Peyer's patch (tissue), 4 donors: ENCODE measurements at places on chromosomes 3 and 15. TPM values are rescaled to one million over a fixed set of nuclear protein-coding genes. Genes with fewer than 3 reads are reported as not detected.

EPHB3 gene
- total RNA-seq: 20.3 TPM

DNA sequence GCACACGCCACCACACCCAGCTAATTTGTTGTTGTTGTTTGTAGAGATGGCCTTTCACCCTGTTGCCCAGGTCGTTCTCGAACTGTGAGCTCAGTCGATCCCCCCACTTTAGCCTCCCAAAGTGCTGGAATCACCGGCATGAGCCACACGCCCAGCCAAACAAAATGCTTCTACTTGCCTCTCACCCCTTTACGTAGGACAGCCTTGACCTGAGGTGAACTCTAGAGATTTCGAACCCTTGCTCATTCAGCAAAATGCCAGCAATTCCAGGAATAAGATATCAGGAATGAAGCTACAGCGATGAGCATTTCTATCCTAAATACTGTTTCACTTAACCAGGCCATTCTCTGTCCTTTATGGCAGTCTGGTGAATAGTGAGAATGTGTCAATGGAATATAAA lies 135.0 kb downstream of the LRRK1 start:
- DNase-seq: no peak

CCDC9B gene
- 14.4 TPM for total RNA-seq

- DNase-seq: no peak
These were observed 107.3 kb downstream of the ITPR1 start for GRCh38 chr3:4600493-4600892.

DNA sequence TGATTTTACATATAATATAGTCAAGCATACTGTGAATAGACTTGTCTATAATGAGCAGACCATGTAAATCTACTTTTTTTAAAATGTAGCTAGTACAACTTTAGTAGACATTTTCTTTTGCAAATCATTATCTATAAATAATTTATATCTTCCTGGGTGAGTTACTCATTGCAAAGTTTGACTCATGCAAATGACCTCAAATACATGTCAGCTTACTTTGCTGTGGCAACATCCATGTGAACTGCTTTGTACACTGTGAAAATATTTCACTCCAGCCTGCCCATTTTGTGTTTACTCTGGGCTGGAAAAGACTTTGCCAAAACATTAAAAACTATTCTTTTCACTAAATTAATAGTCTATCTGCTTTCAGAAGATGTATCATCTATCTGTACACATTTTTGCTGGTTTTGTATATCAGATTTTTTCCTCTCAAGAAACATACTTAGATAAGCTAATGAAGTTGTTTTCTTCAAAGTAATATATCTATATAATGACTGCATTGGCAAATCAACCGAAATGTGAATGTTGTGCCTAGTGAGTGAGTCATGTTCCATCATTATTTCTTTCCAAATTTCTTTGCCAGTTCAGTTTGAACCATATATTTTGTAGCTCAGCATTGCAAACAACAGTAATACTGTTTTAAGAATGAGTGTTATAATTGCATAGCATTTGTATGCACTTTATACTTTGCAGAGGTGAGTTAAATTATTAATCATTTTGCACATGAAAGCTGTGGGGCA lies 26.5 kb downstream of the IGSF10 start:
- DNase-seq: no peak

GRCh38 chr3:66177026-66177425 lies 43.8 kb upstream of the SLC25A26 start:
- no peak for DNase-seq

MAP1A gene
- total RNA-seq: 1.2 TPM

- no peak for DNase-seq
These were observed 6.9 kb upstream of the MEIS2 start for GRCh38 chr15:37107071-37107743.
